ENCODE measurements at places on chromosomes 3 and 15.

DNA sequence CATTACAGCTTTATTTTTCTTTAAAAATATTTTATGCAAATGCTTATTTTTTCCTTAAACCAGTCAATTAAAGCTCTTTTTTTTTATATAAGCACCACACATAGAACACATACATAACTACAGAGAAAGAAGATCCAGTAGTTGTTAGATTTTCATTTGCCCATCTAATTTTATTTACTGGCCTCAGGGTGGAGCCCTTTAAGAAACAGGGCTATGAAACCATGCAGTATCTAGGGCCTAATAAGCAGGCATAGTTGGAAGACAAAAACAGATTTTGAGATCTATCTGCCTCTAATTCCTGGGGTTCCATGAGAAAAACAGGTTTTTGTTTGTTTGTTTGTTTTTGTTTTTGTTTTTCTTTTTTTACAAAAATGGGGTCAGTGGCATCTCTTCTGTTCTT is 120.6 kb downstream of the BCHE start:
- DNase-seq = no peak

GRCh38 chr3:179233043-179233442 is 17.9 kb downstream of the KCNMB3 start:
- no peak for DNase-seq

GRCh38 chr15:70605606-70606410 is 157.6 kb downstream of the UACA start:
- DNase-seq = peak; percentile 68

- no peak for DNase-seq
Observed at GRCh38 chr3:60402931-60403330, 848.3 kb downstream of the FHIT start.

DNA sequence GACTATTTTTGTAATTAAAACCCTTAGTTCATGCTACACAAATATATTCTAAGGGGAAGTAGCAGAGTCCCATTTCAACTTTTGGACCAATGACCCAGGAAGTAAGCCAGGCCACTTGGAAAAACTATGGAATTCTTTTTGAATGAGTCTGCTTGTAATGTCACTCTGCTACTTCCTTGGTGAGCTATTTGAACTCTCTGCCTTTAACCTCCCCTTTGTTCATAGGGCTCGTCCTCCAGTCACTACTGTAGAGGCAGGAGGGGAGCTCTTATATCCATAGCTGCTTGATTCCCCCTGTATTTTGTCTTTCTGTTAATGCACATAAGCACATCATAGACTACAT is 119.6 kb downstream of the UACA start:
- DNase-seq = no peak

- no peak for DNase-seq
Observed at GRCh38 chr3:168341956-168342936, 246.5 kb upstream of the GOLIM4 start.

- no peak for DNase-seq
Observed at GRCh38 chr3:197225579-197225978, 72.8 kb downstream of the DLG1 start.

GRCh38 chr3:21159543-21159906 is 591.5 kb downstream of the ZNF385D start:
- DNase-seq = no peak

DNA sequence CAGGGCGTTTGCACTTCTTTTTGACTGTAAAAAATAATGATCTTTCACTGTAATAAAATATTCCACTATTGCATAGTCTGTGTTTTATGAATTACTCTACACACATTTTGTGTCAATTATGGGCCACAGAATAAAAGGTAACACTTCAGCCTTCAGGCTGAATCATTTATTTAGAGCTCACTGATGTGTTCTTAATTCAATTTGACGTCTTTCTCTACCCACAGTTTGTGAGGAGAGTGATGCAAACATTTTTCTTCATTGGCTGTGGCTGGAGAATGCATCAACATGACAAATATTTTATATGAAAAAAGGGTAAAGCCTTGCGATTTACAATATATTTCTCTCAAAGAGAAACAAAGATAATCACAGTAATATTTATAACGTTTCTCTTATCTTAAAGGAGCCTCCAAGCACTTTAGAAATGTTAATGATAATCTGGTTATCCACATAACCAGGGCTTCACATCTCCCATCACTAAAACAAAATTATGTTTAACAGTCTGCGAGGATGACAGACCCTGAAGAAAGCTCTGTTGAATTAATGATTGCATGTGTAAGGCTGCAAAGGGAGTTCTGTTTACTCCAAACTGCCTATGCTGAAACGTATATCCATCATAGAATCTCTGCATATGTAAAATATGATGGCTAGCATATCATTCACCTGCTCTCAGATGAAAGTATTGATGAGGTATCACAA is 951.3 kb downstream of the ZPLD1 start:
- no peak for DNase-seq

- no peak for DNase-seq
Observed at GRCh38 chr3:61719278-61719977, 158.1 kb downstream of the PTPRG start.

DNA sequence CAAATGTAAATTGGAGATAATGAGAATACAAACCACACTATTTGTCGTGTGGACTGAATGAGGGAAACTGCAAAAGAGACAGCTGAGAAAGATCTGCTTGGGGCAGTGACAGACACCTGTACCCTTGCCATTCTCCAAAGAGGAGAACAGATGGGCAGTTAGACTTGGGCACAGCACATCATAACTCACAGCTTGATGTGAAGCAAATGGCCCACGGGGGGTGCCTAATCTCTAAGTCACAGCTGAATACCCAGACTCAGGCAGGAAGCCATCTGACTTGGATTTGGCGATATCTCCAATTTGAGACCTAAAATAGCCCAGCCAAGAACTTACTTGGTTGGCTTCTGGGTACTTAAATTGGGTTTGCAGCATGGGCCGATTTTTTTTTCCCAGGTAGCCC is 10.0 kb upstream of the SLC6A11 start:
- no peak for DNase-seq

DNA sequence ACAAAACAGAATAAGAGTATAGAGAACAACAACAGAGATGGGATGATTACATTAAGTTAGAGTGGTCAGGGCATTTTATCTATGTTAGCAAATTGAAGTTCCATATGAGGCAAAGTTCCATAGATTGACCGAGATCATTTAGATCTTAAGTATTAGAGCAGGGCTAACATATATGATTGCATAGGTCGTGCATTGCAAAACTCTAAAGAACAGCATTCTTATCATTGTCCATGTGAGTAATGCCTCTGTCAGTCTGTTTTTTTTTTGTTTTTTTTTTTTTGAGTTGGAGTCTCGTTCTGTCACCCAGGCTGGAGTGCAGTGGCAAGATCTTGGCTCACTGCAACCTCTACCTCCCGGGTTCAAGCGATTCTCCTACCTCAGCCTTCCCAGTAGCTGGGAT is 341.7 kb upstream of the KCNH8 start:
- DNase-seq = no peak

- DNase-seq = no peak
Observed at GRCh38 chr15:35020974-35021373, 32.9 kb upstream of the ZNF770 start.

DNA sequence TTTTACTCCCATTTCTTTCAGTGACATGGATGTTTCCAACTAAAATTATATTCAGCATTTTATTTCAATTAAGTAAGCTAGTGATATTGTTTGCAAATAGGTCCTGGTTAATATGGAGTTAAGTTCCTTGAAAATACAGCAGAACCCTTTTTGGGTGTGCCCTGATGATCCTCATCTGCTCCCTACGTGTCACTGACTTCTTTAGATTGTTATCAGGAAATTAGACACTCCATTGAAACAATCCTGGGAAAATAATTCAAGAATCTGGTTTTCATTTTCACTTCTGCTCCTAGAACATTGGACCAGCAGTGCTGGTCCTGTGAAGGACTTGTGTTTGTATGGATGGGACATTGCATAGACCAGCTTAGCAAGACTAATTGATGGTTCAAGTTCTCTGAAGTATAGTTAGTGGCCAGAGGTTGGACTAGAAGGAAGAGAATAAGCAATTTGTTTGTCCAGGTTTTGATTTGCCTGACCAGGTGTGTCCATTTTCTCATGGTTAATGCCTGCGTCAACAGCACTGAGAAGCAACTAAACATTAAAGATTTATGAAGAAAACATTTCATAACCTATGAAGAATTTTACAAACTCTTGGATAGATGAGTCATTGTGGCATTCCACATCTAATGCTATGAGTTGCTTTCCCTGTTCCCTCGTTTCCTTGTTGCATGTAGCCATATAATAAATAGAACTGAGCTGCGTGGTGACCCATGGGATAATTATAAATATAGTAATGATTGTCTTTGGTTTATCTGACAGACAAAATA is 95.8 kb downstream of the ZPLD1 start:
- DNase-seq = no peak

GRCh38 chr3:13045904-13046568 is 27.2 kb downstream of the IQSEC1 start:
- no peak for DNase-seq

DNA sequence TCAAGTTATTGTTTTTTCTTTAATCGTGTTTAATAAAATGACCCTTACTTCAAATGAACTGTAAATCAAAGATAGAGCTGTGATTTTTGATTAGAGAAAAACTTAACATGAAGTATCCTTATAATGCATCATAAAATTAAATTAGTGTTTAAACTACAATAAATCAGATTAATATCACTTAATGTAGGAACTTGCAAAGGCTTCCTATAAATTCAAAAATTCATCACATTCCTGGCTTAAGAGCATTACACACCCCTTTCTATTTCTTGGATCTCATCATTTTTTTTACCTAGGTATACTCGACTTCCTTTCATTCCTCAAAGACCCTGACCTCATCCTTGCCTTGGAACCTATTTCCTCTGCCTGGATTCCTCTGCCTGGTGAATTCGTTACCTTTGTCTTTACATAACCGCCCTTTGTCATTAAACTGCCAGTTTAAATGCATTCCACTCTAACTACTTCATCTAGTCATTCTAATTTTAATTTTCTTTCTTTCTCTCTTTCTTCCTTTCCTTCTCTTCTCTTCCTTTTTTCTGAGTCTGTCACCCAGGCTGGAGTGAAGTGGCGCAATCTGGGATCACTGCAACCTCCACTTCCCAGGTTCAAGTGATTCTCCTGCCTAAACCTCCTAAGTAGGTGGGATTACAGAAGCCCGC is 1244.5 kb downstream of the OTOL1 start:
- DNase-seq = no peak

DNA sequence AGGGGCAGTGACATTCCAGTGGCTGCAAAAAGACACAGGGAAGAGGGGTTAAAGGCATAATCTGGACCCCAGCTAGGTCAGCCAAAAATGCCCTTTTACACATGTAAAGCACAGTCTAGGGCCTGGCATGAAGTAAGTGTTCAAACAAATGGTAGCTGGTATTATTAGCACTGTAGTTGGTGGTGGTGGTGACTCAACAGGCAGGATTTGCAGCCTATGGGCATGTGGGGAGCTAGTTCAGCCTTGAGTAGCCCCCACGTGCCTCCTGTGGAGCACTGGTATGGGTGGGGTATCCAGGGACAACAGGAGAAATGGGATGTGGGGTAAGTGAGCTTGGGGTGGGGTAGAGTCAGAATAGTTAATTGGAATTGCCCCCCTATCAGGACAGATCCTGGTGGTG is 27.6 kb downstream of the DNASE1L3 start:
- no peak for DNase-seq

GRCh38 chr15:39504808-39505207 is 76.1 kb upstream of the THBS1 start:
- no peak for DNase-seq

DNA sequence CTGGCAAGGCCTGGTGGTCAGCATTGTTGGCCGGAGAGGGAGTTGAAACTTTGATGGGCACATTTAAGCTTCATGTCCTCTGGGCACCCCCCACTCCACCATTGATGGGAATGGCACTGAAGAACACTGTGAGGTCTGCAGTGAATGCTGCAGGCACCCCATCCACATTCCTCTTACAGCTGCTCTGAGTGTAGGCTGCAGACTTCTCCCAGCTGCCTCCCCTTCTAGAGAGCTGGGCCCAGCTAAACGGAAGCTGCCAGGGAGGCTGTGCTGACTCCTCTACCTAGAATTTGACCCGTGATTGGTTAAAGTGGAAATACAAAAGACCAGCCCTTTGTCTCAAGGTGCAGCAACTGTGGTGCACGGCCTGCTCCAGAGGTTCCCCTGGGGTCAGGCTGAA is 10.6 kb downstream of the TMEM158 start:
- no peak for DNase-seq

DNA sequence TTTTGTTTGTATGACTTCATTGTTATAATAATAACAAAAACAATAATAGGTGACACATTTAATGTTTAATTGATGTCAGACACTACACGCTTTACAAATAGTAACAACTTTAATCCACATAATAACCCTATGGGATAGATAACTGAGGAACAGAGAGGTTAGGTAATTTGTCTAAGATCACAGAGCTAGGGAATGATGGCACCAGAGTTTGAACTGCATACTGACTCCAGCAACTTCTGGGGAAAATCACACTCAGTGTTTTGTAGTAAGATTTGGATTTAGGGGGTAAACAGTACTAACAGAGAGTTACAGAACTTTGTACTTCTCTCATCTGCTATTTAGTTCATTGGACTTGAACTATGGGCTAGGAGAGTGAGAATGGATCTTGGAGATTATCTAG is 66.0 kb downstream of the CMSS1 start:
- no peak for DNase-seq

DNA sequence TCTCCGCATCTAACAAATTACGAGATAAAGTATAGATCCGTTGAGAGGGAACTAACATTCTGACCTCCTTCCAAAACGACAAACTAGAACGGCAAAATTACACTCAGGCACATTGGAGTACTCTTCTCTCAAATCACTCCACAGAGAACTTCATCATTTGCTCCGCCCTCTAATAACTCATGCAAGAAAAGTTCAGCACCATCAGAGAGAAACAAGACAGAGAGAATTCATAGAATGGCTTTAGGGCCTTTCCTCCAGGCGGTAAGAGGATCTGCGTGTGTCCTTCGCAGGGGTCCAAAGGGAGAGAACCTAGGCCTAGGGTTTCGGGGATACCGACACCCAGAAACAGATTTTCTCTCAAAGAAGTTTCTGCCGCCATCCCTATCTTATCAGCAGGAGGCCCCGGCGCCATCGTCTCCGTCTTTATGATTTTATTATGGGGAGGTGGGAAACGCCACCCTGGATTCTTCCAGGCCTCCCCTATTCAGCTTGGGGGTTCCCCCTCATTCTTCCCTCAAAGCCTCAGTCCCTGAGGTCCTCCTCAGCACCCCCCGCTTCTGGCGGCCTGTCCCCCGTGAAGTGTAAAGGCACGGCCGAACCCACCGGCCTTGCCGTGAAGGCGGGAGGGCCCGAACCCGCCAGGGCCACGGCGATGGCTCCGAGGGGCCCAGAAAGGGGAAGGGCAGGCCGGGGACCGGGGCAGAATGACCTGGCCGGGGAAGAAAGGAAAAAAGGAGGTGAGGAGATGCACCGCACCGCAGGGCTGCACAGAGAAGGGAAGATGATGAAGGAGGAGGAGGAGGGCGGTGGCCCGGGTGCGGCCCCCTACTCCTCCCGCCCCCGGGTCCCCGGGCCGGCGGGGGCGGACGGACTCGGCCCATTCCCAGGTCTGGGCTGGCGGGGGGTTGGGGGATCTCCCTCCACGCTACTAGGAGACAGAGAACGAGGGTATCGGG is 768 bp downstream of the UBXN7 start:
- DNase-seq = no peak
